ENCODE measurements at places on chromosomes 12 and 14.

GRCh38 chr14:102903889-102904512, 18.5 kb upstream of the AMN start:
- no peak for DNase-seq

DNA sequence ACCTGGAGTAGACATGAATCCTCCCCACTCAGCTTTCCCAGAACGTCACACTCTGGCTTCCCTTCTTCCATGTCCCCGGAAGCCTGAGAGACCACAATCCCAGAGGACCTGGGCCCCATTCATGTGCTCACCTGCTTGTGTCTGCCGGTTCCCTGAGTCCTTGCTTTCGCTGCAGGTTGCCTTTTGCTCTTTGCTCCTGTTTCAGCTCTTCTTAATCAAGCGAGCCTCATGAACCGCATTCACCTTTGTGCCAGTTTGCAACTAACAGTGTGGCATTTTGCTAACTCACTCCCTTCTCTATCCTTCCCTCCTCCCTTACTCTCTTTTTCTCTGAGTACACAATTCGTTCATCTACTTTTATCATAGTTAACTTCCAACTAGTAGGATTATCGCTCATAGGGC, 23.1 kb downstream of the ENTPD5 start:
- no peak for DNase-seq

GRCh38 chr12:116278279-116278626, 760 bp upstream of the MED13L start:
- DNase-seq: no peak

- DNase-seq: no peak
Measured at GRCh38 chr14:43483415-43483814, 1023.7 kb downstream of the FSCB start.

DNA sequence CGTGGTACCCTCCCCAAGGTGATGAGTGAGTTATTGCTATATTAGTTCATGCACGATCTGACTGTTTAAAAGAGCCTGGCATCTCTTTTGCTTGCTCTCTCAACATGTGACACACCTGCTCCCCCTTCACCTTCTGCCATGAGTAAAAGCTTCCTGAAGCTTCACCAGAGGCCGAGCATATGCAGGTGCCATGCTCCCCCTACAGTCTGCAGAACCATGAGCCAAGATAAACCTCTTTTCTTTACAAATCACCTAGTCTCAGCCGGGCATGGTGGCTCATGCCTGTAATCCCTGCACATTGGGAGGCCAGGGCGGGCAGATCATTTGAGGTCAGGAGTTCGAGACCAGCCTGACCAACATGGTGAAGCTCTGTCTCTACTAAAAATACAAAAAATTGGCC, 61.8 kb downstream of the RNFT2 start:
- DNase-seq: no peak

DNA sequence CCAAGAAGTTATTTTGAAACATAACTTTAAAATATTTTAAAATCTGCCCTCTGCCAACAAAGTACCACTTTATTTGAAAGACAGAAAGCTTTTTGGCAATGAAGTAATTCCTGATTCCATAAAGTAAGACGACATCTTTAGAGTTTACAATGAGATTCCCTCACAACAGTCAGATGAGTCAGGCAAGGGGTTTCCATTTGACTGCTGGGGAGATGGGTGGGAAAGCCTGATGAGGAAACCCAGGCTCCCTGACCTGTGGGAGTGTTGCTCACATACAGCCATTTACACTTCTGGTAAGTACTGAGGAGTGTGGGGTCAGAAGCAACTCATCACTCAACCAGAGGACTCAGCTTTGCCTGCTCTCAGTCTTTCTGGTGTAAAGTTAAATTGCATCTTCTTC, 10.2 kb downstream of the KITLG start:
- no peak for DNase-seq

DNA sequence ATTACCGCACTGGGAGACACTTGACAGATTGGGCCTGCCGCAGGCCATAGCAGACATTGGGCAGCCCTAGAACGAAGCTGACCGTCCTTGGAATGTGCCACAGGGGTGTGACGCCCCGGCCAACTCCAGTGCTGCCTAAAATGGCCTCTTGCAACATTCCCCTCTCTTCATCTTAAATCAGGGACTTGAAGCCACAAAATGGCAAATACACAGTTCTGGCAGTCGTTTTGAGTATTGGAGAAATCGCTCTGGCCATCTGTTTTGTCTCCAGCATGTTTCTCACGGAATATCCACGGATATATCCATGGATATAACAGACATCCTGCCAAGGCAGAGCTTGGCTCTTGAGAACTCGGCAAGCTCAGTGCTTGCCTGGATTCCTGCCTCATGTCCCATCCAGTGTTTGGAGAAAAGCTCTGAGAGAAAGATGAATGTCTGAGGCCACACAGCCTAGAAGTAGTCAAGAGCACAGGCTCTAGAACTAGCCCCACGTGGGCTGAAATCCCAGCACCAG, 158.4 kb downstream of the CHST11 start:
- DNase-seq: no peak

- DNase-seq: no peak
Measured at GRCh38 chr12:124930586-124930985, 16.1 kb upstream of the UBC start.

DNA sequence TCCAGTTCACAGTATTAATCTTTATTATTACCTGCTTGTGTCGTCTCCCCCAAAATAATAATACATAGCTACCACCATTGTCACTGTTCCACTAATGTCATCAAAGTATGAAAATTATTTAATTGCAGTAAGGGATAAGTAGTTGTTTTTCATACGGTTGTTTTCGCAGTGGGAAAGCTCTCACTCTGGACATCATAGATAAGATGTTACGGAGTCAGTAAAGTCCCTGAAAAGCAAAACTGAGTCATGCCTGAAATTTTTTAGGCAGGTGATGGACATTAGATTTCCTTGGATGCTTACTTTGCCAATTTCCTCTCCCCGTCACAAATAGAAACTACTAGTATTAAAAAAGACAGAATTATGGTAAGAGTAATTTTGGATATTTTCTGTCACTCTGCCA, 13.2 kb downstream of the PNP start:
- no peak for DNase-seq

- no peak for DNase-seq
Measured at GRCh38 chr14:55434805-55435174, 5.6 kb downstream of the TBPL2 start.

- peak; percentile 11 for DNase-seq
Measured at GRCh38 chr14:91946622-91947474, 646 bp downstream of the FBLN5 start.

DNA sequence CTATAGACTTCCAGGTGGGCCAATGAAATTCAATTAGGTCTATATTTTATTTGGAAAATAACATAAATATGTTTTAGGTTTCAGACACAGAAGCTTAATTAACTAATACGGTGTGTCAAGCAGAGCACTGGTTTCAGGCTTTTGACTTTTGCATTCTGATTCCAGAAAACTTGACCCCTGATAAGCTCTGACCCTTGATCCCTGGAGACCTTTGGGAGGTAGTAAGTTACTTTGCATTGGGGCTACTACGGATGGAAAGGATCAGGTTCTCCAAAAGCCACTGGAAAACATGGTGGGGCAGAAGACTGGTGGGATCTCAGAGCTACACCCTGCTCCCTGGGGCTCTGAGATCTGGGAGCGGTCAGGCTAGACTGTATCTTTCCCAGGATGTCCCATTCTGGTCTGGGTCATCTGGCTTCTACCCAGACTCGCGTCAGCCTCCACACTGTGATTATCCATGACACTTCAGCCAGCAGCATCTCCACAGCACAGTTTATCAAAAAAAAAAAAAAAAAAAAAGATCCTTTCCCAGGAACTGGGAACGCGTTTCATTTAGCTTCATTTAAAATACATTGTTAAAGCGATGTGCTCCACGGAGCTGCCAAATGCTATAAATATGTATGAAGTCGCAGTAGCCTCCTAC, 17.8 kb upstream of the EMP1 start:
- DNase-seq: no peak

DNA sequence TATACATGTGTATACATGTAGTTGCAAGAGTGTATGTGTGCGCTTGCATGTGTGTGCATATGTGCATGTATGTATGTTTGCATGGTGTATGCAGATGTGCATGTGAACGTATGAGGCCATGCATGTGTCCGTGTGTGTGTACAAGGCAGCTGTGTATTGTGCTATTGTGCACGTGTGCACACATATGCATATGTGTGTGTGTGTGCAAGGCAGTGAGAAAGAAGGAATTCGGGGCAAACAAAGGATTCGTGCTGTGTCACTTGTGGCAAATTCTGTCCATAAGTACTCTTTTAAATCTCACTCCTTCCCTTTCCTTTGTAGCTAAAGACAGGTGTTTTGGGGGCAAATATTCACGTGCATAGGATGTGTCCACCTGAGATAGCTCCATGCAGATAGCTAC, 227.1 kb downstream of the VRK1 start:
- no peak for DNase-seq

DNA sequence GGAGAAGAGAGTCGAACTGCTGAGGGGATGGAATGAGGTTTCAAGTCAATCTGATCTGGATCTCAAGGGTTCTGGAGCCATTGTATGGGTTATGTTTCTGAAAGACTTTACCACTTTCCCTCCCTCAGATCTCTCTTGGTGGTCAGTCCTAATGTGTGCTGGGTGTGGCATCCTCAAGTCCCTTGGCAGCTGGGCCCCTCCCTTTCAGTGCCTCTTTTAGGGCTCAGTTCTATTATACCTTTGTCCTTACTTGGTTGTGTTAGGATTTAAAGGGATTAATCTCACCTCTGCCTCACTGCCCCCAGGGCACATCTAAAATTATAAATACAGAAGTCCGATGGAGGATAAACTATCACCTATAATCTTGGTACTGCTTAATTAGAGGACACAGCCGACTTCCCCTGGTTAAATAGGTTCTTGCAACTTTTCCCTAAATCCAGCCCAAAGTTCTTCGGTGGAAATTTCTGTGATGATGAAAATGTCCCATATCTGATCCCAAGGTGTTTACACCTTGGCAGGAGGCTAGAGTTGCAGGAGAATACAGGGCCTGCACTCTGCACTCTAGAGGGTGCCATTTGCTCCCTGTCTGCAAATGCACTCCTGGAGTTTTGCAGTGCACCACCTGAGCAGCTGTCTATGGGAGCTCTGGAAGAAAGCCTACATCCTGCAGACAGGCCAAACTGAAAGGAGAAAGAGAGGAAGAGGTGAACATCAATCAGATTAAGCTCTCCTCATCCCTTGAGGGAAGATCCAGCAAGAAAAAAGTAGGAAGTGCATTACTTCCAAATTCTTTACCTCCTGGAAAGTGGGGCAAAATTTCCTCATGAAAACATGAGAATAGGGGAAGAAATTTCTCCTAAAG, 106.8 kb downstream of the NUAK1 start:
- DNase-seq: no peak

GRCh38 chr14:31419967-31420318, 407 bp downstream of the HEATR5A start:
- no peak for DNase-seq

GRCh38 chr14:86050757-86051156, 520.8 kb downstream of the FLRT2 start:
- DNase-seq: no peak

- no peak for DNase-seq
Measured at GRCh38 chr12:3047961-3048360, 29.2 kb upstream of the TSPAN9 start.

DNA sequence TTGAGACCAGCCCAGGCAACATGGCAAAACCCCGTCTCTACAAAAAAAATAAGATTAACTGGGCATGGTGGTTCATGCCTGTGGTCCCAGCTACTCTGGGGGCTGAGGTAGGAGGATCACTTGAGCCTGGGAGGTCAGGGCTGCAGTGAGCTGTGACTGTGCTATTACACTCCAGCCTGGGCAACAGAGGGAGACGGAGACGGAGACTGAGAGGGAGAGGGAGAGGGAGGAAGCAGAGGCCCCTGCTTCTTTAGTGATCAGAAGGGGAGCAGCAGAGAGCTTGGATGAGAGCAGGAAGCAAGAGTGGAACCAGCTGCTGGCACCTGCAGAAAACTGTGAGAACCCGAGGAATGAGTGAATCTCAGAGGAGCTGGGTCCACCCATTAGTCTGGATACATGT, 45.9 kb downstream of the ISCA2 start:
- DNase-seq: no peak

DNA sequence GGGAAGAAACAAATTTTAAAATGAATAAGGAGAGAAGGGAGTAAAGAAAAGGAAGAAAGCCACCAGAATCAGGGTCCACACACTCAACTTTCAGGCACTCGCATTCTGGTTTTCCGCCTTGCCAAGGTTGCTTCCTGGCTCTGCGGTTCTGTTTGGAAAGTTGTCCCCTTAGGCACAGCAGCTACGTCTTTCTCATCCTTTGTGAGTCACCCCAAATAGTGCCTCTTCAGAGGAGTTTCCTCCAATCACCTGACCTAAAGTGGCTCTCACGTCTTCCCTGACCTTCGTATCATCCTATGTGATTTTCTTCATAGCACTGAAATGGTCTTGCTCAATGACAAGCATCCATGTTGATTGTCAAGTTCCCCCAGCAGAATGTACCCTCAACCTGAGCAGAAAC, 99.5 kb upstream of the TMCC3 start:
- no peak for DNase-seq

DNA sequence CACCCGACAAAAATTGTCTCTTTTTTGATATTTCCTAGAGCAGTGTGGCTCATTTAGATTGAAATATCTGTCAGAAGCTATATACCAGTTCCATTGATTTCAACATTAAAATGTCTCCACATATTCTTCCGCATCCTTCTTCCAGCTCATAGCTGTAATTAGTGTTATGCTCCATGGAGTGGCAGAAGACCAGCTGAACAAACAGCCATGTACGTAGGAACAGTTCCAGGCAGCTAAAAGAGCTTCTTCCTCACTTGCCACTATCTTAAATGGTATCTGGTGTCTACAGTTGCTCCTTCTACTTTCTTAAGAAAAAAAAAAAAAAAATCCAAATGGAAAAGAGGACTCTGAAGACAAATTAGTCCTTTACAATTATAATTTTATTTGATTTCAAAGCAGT, 848.0 kb downstream of the DIO2 start:
- no peak for DNase-seq

DNA sequence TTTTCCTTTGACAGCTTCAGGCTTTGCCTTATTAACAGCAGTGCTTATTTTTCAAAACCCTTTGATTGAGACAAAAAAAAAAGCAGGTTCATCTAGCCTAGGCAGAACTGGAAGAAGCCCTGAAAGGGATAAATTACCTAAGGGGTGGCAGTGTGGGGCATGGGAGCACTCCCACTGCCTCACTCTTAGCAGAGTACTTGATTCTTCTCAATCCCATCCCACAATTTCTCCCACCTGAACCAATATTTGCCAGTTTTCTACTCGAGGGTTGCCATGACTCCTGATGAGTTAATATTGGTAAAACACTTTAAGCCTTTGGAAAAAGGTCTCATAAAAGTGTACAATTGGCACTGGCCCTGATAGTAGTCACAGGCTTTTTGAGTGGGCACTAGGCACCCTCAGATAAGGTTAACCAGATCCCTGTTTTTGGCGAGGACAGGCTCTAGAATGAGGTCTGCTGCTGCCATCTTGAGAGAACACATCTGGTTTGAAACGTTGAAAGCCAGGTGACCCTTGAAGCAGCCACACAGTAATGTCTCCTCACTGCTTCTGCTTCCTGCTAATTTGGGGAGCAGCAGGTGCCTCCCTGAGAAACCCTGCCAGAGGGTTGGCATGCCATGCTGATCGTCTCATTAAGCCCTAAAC, 320.0 kb downstream of the RAD51B start:
- no peak for DNase-seq

All from KBM-7 (cell line).